ENCODE measurements at places on chromosomes 16 and 17.

DNA sequence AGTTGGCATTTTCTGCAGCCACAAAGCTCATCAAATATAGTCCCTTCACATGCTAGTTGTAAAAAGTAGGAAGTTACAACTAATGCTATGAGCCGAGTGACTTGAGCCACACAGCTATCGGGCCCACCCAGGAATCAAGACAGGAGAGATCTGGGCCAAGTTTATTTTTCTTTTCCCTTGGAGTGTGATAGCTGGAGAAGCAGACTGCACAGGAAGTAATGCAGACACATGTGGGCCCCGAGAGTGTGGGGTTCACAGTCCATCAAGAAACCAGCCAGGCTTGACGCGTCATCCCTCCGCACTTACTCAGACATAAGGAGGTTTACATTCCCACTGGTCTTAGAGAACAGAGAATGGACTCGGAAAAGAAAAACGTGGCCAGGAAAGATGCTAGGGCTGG lies 403.1 kb upstream of the CDH11 start:
- DNase-seq, result no peak

DNA sequence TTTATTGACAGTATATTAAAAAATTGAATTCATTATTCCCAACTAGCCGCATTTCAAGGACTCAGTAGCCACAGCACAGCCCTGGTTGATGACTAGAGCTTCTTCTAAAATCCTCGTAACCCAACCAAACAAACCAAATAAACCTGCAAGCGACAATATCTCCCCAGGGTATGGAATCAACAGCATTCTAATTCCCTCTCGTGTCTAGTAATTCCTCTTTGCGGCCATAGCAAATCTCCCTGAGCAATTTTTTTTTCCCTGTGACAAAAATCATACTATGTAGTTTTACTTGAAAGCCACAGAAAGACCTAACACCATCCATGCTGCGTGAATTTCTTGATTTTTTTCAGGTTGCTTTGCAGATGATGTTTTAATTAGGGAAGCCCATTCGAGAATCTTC lies 143.4 kb upstream of the MYOCD start:
- DNase-seq, result no peak

DNA sequence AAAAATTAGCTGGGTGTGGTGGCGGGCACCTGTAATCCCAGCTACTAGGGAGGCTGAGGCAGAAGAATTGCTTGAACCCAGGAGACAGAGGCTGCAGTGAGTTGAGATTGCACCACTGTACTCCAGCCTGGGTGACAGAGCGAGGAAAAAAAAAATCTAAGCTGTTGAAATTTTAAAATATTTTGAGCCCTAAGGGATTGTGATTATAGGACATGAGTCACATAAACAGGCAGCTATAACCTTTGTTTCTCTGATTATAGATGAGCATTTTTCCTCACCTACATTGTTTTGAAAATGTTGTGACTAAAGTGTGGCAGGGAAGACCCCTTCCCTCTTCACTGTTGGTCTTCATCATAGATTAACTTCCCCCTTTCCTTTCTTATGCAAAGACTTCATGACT lies 135.5 kb downstream of the MGAT5B start:
- no peak for DNase-seq

DNA sequence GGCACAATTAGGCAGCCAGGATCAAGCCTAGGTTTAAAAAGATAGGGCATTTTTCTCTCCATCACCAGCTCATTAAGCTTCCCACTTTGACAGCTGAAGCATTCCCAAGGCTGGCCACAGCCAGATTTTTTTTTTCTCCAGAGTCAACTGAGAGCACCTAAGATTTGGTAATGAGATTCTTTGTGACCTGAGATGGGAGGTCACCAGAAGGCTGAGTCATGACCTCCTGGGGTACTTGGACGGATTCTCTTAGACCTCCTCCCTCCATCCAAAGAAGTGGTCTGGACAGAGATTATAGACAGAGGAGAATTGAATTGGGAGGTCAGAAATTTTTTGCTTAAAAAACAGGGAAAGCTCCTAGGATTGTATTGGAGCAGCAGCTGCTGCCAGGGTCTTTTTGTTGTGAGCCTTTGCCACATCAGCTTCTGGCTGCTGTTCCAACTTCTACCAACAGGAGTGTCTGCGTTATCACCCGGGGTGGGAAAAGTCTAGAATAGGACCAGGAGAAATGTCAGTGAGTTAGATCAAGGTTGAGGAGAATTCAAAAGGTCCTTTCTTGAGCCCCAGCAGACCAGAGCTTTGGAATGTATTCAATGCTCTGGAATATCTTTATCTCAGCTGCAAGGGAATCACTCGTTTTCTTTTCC lies 221.2 kb upstream of the N4BP1 start:
- no peak for DNase-seq

DNA sequence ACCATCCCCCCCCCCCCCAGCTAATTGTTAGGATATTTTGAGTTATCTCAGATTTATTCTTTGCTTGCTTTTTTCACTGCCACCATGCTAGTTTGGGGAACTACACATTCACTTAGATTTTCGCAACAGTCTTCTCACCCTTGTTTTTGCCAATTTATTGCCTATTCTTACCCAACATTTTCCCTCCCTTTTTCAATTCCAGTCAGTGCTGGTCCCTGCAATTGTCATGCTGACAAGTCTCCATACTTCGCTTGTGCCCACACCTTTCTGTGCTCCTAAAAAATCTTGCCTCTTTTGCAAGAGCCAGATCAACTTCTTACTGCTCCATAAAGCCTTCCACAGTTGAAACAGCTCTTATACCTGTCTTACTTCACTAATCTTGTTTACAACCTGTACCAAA lies 16.3 kb downstream of the TNRC6A start:
- no peak for DNase-seq

DNA sequence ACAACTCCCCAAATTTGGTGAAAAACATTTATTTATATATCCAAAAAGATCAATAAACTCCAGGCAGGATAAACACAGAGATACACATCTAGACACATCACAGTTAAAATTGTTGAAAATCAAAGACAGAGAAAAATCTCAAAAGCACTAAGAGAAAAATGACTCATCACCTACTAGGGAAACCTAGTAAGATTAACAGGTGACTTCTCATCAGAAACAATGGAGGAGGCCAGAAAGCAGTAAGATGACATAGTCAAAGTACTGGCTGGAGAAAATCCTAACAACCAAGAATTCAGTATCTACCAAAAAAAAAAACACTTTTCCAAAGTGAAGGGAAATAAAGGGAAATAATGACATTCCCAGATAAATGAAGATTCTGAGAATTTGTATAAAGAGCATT lies 33.8 kb downstream of the ULK2 start:
- no peak for DNase-seq

DNA sequence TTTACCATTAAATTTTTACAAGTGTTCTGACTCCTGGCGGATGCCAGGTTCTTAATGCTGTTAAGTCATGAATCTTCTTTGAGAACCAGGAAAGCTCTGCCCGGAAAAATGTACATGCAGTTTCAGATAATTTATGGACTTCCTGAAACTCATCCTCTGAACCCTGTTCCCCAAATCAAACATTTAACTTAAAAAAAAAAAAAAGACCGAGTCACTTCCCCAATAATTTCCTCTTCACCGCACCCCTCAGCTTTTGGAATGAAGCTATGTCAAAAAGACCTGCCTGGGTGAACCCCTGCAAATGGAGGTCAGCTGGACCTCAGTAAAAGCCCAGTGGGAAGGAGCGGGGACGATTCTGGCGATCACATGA lies 15.0 kb downstream of the ZNF232 start:
- no peak for DNase-seq

DNA sequence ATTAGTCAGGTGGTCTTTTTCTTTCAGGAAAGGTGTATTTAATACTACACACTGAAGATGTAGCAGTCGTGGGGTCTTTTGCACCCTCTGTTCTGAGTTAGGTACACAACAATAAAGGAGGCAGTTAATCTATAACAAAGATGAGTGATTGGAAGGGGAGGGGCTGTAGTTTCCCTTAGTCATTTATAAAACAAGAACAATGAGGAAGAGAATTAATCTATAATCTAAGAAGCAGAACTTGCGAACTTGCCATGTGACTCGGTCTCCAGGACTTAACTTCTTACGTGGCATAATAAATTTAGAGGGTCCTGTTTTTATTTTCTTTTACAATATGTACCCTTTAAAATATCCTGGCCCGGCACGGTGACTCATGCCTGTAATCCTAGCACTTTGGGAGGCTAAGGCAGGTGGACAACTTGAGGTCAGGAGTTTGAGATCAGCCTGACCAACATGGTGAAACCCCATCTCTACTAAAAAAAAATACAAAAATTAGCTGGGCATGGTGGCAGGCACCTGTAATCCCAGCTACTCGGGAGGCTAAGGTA lies 8.6 kb upstream of the APPBP2 start:
- no peak for DNase-seq

GRCh38 chr17:61440697-61441096 lies 11.5 kb upstream of the TBX4 start:
- DNase-seq, result no peak

DNA sequence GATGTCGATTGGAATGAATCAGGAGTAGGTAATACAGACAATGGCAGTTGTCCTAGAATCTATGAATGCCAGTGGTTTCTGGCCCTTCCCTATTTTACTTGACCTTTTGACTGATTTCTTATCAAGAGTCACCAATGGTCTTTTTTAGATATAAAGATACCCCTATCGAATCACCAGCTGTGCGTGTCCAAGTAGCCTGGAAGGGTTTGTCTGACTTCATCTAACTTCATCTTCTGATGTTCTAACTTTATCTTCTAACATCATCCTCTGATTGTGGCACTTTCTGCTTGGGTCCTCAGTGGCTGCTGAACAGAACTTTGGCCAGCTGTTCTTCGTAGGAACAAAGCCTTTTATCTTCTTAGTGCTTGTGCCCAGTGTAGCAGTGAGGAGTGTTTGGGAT lies 129.7 kb downstream of the MSI2 start:
- DNase-seq, result no peak

GRCh38 chr16:15975172-15975571 lies 25.8 kb downstream of the ABCC1 start:
- DNase-seq, result no peak

- no peak for DNase-seq
Observed at GRCh38 chr16:8634991-8635736, 13.7 kb downstream of the METTL22 start.

Measured in HTR-8/SVneo (cell line).